ENCODE measurements at places on chromosomes 13 and 19.

DNA sequence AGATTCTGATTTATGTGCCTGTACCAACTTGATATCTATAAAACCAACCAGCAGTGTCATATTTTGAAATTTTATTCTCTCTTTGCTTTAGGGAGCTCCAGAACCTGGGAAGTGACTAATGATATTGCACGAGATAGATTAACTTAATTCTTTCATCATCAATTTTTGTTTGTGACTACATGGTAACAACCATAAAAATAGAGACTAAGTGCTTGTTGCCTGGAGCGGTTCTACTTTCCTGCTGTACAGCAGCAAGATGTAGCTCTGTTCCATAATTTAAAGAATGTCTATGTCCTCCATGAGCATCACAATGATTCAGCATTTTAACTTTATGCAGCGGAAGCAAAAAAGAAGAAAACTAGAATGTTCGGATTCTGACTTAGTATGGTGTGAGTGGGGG lies 275.6 kb downstream of the KLF5 start:
- no peak overlapping the region for H3K4me3 ChIP-seq
- H3K36me3 ChIP-seq, result no peaks in the 10 kb centered on the region
- DNase-seq, result no peak
- H3K4me1 ChIP-seq, result no peaks in the 10 kb centered on the region

DNA sequence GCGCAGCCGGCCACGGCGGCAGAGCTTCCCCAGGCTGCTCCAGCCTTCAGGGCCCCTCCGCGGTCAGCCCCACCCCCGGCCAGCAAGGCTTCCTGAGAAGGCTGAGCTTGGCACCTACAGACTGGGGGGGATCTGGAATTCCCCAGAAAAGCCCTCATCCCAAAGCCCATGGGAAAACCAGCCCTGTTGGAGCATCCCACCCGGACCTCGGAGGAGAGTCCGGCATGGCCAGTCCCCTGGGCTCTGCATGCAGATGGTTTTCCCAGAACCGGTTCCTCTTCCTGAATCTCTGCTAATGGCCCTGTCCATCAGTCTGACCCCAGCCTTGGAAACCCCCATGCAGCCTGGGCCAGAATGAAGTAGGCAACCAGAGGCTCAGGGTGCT lies 10.3 kb downstream of the RASA3 start:
- peaks cover 13% of the 10 kb centered on the region for H3K27me3 ChIP-seq
- DNase-seq, result peak; percentile 19
- H3K4me3 ChIP-seq, result peak overlapping the region; percentile 55

- H3K27ac ChIP-seq, result no peak overlapping the region
- peaks cover 3% of the 10 kb centered on the region for H3K4me1 ChIP-seq
- no peak for DNase-seq
- no peaks in the 10 kb centered on the region for H3K36me3 ChIP-seq
- no peaks in the 10 kb centered on the region for H3K27me3 ChIP-seq
Observed at GRCh38 chr13:69591437-69591836, 516.2 kb upstream of the ATXN8OS start.

- H3K27me3 ChIP-seq, result peaks cover 4% of the 10 kb centered on the region
- DNase-seq, result no peak
- no peaks in the 10 kb centered on the region for H3K36me3 ChIP-seq
- no peaks in the 10 kb centered on the region for H3K4me1 ChIP-seq
- no peak within 1 kb of the TSS for H3K27ac ChIP-seq
- no peak within 1 kb of the TSS for H3K4me3 ChIP-seq
Observed at GRCh38 chr13:51861723-51862300, at the start of gene CCDC70. Gene CCDC70 (plus strand): TSS chr13:51861969. CDS start chr13:51865412, 3,443 bp downstream.

DNA sequence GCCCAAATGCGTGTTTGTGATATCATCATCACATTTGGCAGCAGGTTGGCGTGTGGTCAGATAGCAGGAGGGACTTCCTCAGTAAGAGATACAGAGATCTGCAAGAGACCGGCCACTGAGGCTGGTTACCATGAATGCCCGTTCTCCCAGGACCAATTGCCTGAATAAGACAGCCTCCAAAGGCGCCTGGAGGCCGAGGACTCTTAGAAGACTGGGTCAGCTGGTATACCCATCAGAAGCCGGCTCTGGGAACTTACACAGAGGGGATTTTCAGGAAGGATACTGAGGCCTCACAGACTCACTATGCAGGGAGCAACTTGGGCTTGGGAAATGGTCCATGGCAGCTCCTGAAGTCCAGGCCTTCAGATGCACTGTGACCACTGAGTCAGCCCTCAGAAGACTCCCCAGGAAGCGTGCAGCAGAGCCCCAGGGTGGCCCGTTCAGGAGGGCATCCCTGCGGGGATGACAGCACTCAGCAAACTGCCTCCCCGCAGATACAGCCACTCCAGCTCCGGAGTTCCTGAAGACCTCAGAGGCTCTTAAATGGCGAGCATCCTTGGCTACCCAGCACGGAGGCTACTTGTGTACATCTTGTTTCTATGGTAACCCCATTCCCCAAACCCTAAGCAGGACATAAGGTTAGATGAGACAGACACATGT lies 26.4 kb upstream of the VSTM2B start:
- peaks cover 5% of the 10 kb centered on the region for H3K4me1 ChIP-seq
- no peak overlapping the region for H3K27ac ChIP-seq
- peaks cover 12% of the 10 kb centered on the region for H3K27me3 ChIP-seq
- DNase-seq, result no peak

- peak overlapping the region; percentile 39 for H3K27ac ChIP-seq
- no peak overlapping the region for H3K4me3 ChIP-seq
Observed at GRCh38 chr13:96454466-96454865, 364.6 kb downstream of the HS6ST3 start.

- peaks cover 4% of the 10 kb centered on the region for H3K27me3 ChIP-seq
- DNase-seq, result no peak
- no peak overlapping the region for H3K27ac ChIP-seq
- H3K4me1 ChIP-seq, result peaks cover 11% of the 10 kb centered on the region
- no peak overlapping the region for H3K4me3 ChIP-seq
- no peaks in the 10 kb centered on the region for H3K36me3 ChIP-seq
Observed at GRCh38 chr13:32175307-32175706, 139.9 kb downstream of the ZAR1L start.

GRCh38 chr19:17303940-17304267 lies 679 bp upstream of the ABHD8 start:
- DNase-seq, result no peak
- H3K4me1 ChIP-seq, result peaks cover 26% of the 10 kb centered on the region

DNA sequence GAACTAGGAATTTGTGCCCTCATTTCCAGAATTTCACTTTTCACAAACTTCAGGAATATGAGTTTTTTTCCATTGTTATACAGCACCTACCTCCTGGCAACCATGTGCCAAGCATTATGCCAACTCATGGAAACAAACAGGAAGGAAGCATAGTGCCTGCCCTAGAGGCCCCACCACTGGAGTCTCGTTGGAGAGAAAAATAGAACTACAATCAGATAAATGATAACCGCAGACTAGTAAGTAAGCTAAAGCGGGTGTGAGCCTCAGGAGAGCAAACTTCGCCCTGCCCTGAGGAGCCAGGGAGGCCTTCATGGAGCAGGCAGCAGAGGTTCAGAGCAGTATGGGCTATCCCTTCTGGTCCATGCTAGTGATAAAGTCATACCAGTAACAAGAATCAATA lies 75.9 kb downstream of the FRY start:
- peaks cover 2% of the 10 kb centered on the region for H3K27me3 ChIP-seq
- H3K36me3 ChIP-seq, result peaks cover 8% of the 10 kb centered on the region
- H3K4me1 ChIP-seq, result no peaks in the 10 kb centered on the region
- no peak overlapping the region for H3K4me3 ChIP-seq
- no peak for DNase-seq
- no peak overlapping the region for H3K27ac ChIP-seq

DNA sequence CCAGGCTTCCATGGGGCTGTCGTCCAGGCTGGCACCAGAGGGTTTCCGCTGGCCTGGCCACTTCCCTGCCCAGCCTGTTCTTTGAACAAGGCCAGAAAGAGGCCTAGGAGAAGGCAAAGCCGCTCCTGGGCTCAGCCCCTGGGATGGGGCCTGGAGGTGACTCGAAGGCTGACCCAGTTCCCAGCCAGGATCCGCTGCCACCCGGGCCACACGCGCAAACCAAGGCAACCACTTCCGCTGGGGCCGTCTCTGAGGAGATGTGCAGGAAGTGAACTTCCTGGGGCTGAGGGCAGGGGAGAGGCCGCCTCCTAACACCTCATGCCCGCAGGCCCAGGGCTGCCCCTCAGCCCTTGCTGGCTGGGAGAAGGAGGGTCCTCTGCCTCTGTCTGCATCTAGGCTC lies 15.2 kb downstream of the PLEKHF1 start:
- H3K27me3 ChIP-seq, result peaks cover 6% of the 10 kb centered on the region
- H3K4me3 ChIP-seq, result no peak overlapping the region
- DNase-seq, result no peak

DNA sequence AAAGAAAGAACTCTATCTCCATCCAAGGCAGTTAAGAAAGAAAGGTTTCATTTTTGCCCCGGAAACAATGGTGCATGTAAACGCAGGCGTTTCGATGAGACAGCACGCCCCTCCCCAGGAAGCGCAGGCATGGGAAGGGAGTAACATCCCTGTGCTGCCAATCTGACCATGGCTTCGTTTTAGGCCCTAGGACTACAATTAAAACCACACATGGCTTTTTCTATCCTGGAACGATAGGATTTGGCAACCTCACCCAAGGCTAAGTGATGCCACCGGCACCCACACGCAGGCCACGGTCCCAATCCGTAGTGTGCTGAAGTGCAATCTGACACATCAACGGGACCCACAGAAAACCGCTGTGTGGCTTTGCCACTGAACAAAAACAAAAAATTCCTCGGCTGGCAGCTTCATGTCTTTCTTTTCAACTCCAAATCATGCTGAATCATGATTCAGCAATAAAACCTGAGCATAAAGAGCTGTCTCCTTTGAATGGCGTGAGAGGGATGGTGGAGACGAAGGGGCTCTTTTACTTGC lies 24.2 kb downstream of the RANBP3 start:
- H3K4me3 ChIP-seq, result peak overlapping the region; percentile 72
- H3K36me3 ChIP-seq, result no peaks in the 10 kb centered on the region
- peak overlapping the region; percentile 98 for H3K27ac ChIP-seq
- no peak for DNase-seq
- peaks cover 7% of the 10 kb centered on the region for H3K27me3 ChIP-seq
- H3K4me1 ChIP-seq, result peaks cover 70% of the 10 kb centered on the region

GRCh38 chr19:17420475-17420924 lies 653 bp downstream of the MVB12A start:
- H3K4me3 ChIP-seq, result peak overlapping the region; percentile 92
- H3K27ac ChIP-seq, result peak overlapping the region; percentile 52
- no peaks in the 10 kb centered on the region for H3K36me3 ChIP-seq
- peak; percentile 37 for DNase-seq

DNA sequence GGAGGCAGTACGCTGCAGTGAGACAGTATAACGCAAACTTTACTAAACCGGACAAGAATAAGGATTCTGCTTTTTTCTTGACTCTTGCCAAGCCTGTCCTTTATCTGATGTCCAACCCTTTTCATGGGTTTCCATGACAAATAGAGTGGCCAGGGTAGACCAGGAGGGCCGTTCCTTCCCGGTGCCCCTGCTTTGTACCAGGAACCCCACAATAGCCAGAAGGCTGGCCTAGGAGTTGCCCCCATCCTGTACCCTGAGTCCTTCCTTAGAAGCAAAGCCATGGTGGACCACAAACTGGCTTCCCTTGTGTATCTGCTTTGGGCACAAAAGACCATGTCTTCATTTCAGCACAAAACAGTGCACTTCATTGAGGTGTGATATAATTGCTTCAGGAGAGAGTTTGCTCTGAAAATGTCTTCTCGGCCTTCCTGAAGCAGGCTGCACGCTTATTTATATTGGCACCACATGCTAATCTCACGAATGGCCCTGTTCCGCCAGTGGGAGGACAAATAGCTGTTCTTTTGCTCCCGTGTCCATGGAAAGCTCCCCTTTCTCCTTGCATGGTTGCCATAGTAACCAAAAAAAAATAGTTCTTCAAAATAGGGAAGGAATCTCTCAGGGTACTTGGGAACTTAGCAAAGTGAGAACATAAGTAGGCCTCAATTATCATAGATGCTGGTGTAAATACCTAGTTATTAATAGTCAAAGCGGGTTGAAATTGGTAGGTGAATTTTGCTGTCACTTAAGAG lies 222.1 kb downstream of the ZIC5 start:
- no peak overlapping the region for H3K4me3 ChIP-seq
- peaks cover 8% of the 10 kb centered on the region for H3K4me1 ChIP-seq
- H3K27ac ChIP-seq, result no peak overlapping the region
- H3K27me3 ChIP-seq, result peaks cover 4% of the 10 kb centered on the region
- no peaks in the 10 kb centered on the region for H3K36me3 ChIP-seq

DNA sequence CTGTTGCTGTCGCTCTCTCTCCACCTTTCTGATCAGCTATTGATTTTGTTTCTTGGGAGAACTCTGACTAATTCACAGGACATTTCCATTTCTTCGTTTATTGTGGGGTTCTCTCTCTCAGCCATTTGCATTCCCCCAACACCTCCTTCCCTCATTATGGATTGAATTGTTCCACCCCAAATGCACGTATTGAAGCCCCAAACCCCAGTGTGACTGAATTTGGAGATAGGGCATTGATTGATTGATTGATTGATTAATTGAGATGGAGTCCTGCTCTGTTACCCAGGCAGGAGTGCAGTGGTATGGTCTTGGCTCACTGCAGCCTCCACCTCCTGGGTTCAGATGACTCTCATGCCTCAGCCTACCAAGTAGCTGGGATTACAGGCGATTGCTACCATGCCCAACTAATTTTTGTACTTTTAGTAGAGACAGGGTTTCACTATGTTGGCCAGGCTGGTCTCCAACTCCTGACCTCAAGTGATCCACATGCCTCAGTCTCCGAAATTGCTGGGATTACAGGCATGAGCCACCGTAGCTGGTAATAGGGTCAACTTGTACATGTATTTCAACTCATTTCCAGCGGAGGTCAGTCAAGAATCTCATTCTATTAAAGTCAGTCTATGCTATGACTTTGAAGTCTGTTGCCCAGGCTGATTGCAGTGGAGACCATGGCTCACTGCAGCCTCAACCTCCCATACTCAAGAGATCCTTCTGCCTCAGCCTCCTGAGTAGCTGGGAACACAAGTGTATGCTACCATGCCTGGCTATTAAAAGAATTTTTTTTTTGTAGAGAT lies 13.6 kb downstream of the NFILZ start:
- peaks cover 2% of the 10 kb centered on the region for H3K27me3 ChIP-seq
- DNase-seq, result no peak
- H3K27ac ChIP-seq, result no peak overlapping the region
- H3K4me3 ChIP-seq, result no peak overlapping the region
- H3K4me1 ChIP-seq, result peaks cover 7% of the 10 kb centered on the region

DNA sequence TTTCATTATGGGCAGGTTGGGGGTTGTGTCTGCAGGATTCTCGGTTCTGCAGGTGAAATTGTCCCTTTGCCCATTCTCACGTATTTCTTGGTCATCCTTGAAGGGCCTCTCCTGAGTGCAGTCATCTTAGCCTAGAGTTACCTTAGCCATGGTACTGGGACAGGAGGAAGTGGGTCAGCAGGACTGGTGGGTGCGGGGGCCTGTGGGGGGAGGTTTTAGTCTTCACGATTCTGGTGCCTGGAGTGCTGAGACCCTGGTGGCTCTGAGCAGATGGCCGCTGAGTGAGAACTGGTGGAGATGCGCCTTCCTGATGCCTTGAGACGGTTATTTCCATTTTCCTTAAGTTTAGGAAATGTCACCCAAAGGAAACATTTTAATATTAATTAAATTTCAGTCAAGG lies 11.8 kb downstream of the COL4A2 start:
- no peak overlapping the region for H3K4me3 ChIP-seq
- H3K36me3 ChIP-seq, result peaks cover 7% of the 10 kb centered on the region
- peaks cover 5% of the 10 kb centered on the region for H3K4me1 ChIP-seq
- no peak for DNase-seq
